ENCODE measurements at places on chromosomes 1 and 21.

DNA sequence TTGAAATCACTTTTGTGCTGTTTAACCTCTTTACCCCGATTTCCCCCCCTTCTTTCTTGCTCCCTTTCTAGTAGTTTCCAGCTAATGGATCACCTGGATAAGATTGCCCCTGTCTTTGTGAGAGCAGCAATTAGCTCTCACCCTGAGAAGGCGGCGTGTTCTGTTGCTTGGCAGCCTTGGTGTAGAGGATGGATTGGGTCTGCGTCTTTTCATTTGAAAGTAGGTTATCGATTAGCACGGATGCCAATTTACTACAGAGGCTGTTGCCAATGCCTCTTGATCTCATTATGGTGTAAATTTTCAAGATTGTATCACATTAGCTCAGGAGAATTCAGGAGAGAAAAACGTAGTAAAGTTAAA lies 26.4 kb downstream of the KIF26B start:
- no peak for DNase-seq

- DNase-seq = no peak
Observed at GRCh38 chr1:166869318-166870099, 6.6 kb downstream of the TADA1 start.

GRCh38 chr1:30707412-30708360 lies 15.7 kb downstream of the MATN1 start:
- peak; percentile 33 for DNase-seq

DNA sequence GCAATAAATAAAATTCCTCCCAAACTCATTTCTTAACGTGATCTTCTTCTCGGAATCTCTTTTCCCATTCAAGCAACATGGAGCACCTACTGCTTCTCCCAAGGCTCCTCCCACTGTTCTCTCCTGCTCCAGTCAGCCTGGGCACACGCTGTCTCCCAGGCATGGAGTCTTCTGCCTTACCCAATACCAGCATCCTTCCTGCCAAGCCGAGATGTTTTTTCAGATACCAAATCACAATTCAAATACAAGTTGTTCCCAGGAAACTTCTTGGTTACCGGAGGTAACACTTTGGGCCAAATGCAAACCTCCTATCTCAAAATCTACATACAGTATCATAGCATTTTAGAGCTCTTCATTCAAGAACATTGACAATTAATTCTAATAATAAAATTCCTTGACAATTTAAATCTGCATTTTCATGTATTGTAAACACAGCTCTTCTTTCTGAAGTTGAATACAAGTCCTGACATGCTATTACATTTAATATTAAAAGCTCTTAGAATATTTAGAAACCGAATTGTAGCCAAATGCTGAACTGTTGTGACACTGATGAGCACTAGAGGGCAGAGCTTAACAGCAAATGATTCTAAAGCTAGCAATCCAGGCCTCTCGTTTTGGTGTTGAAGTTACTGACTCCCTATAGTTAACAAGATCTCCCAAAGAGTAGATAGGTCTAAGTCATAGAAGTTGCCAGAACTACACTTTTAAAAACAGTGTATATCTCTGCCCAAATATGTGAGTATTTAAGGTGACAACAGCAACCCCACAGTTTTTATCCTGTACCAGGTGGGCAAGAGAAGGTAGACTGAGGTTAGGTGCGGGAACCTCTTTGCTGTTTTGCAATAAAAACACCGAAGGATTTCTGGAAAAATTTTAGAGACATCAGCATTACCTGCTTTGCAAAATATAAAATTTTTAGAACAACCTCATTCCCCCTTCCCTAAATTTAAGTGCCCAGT lies 52.3 kb downstream of the BCAR3 start:
- DNase-seq = no peak

DNA sequence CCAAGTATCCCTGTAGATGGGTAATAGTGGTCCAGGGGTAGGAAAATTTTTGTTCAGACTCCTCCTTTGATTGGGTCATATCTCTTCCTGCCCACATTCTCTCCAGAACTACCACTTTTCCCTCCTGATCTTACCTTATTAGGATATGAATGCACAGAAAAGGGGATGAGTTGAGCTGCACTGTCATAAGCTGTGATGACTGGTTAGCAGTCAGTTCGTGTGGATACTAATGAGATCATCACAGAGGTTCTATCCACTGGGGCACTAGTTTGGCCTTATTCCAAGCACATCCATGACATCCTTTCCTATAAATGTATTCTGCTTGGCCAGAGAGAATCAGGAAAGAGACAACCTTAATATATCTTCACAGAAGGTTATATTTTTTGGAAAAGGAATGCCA lies 22.1 kb upstream of the TBX15 start:
- no peak for DNase-seq

DNA sequence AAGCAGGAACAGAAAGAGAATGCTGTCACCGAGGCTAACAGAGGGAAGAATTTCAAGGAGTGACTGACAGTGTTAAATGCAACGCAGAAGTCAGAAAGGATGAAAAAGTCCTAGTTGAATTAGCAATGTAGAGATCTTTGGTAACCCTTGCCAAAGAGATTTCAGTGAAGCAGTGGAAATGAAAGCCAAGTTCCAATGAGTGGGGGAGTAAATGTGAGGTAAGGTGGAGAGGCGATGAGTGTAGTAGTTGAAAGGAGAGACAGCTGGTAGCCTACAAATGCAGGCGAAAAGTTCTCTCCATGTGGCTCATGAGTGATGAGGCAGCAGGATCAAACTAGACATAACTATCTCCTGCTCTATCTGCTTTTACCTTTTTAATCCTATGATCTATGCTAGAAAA lies 74.6 kb upstream of the IPO9 start:
- DNase-seq = no peak
